ENCODE measurements at places on chromosomes 4 and X.

- DNase-seq: no peak
These were observed 11.8 kb downstream of the CASP6 start for GRCh38 chr4:109691411-109691920.

DNA sequence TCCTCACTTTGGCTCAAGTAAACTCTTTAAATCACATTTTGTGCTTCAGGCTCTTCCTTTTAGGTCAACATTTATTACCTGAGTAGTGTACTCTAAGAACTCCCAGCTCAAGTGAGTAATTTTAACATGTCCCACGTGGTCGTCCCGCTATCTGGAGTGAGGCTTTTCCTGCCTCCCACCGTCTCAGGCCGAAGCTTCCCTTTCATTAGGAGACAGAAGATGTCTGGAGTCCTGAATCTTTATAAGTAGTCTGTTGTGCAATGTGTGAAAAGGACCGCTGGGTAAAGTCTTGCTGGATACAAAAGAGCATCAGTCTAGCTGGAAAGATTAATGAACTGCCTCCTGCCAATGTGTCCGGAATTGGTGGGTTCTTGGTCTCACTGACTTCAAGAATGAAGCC, 117.7 kb upstream of the NEIL3 start:
- no peak for DNase-seq

GRCh38 chr4:138291431-138291830, 49.3 kb upstream of the SLC7A11 start:
- no peak for DNase-seq

DNA sequence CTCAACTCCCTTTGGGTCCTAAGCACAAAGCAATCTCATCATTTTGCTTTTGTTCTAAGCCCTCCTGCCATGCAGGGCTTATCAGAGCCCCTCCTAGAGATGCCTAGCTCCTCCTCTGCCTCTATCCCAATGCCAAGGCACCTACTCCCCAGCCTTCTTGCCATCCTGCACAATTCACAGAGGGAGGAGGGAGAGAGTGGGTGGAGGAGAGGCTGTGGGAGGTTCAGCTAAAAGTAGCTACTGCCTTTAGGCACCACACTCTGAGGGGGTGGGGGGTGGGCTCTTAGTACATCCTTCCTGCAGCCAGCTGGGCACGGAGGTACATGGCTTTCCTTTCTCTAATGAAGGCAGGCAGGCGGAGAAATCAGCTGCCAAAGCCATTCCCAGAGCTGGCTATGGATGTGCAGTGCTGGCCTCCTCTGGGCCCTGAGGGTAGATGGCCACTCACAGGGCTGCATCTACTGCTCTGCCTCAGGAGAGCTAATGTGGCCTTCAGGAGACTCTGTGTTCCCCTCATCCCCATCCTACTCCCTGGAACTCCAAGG, 40.1 kb downstream of the ARHGEF9 start:
- DNase-seq: no peak

DNA sequence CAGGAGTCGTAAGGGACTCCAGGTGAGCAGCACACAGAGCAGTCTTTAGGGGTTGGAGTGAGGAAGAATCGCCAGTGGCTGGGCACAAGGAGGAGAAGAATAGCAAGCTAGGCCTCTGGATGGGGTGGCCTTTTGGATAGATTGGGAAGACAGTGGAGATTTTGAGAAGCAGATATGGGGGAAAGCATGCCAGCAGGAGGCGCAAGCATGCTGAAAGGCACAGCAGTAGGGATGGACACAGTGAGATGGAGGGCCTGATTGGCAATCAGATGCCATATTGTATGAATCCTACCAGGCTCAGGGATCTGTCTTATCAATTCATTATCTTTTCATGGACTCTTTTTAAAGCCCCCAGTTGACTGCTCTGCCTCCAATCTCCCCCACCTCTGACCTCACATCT, 60.4 kb upstream of the MAGEA4 start:
- DNase-seq: no peak

DNA sequence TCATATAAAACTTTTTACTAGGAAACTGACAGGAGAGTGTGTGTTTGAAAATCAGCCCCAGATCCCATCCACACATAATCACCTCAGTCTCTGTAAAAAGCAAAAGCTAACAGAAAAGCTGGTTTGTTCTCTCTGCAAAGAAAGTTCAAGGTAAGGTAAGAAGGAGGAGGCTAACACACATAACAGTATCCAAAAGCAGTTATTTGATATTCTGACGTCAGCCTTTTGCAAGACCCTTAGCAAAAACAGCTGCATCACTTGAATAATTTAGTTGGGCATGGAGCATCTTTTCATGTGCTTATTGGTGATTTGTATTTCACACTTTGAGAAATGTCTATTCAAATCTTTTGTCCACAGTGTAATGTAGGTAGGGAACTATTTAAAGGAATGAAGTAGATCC, 5.5 kb downstream of the TCEAL9 start:
- DNase-seq: no peak

- no peak for DNase-seq
These were observed 13.3 kb downstream of the TFE3 start for GRCh38 chrX:49029876-49030275.

DNA sequence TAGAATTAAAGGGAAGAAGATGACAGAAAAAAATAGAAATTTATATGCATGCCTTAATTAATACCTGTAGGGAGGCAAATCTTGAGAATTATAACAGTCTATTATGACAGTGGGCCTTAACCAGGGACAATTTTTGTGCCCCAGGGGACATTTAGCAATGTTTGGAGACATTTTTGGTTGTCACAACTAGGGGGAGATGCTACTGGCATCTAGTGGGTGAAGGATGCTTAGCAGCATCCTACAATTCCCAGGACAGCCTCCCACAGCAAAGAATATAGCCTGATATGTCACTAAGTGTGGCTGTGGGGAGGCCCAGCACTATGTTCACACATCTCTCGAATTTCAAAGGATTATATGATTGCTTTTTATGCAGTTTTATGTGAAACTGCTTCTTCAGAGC, 10.5 kb downstream of the GPR82 start:
- DNase-seq: no peak

DNA sequence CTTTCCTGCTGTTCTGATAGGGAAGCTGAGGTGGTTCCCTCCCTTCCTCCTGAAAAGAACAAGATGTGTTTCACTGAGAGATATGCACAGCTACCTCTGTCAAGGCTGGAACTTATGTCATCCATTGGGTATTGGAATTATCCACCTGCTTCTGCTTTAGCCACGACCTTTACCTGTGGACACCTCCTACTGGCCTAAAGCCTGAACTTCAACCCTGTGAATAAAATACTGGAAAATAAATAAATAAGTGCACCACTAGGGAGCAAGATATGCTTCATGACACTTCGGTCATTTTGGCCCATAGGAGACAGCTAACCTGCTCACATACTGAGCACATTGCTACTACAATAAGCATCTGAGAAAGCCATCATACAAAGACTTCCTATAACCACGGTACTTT, 419.9 kb upstream of the NWD2 start:
- no peak for DNase-seq

DNA sequence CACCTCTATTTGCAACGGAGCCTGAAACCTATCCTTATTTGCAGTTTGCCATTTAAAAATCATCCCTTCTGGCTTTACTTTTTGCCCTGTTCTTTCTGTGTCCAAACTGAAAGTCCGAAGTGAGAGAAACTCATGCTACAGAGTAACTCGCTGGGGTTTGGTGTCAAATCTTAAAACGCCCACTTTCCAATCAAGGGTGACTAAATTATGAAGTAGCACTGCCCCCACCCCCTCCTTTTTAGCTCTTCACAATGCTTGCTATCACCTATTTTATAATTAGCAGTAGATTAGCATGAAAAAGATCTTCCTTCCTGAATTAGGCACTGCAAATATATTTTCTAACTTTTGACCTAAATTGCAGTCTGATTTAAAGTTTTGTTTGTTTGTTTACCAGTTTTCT, 52.5 kb downstream of the VGLL1 start:
- no peak for DNase-seq

- DNase-seq: no peak
These were observed 110.3 kb upstream of the ATOH1 start for GRCh38 chr4:93718233-93718632.

- DNase-seq: no peak
These were observed 173.9 kb downstream of the BMPR1B start for GRCh38 chr4:94931626-94932025.

DNA sequence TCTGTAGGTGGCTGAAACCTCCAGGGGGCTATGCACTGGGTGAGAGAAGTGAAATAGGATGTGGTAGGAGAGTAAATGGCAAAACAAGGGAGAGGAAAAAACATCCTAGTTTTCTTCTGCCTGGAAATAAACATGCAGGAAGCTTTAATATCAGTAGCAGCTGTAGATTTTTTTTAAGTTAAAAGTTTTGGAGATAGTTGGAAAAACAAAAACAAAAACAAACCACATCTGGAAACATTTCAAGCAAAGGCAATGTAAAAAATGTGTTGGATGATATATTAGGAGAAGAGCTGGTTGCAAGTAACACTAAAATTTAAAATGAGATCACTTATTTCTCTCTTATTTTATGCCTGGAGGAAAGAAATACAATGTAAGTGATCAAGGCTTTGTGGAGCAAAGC, 388.0 kb downstream of the SPRY1 start:
- no peak for DNase-seq

GRCh38 chr4:148065075-148065474, 333.2 kb downstream of the ARHGAP10 start:
- no peak for DNase-seq

GRCh38 chr4:15378062-15378461, 49.8 kb upstream of the C1QTNF7 start:
- no peak for DNase-seq

GRCh38 chrX:27600686-27601085, 10.5 kb downstream of the DCAF8L2 start:
- DNase-seq: no peak

- DNase-seq: no peak
These were observed 204.3 kb downstream of the PCDH7 start for GRCh38 chr4:30924495-30924894.

DNA sequence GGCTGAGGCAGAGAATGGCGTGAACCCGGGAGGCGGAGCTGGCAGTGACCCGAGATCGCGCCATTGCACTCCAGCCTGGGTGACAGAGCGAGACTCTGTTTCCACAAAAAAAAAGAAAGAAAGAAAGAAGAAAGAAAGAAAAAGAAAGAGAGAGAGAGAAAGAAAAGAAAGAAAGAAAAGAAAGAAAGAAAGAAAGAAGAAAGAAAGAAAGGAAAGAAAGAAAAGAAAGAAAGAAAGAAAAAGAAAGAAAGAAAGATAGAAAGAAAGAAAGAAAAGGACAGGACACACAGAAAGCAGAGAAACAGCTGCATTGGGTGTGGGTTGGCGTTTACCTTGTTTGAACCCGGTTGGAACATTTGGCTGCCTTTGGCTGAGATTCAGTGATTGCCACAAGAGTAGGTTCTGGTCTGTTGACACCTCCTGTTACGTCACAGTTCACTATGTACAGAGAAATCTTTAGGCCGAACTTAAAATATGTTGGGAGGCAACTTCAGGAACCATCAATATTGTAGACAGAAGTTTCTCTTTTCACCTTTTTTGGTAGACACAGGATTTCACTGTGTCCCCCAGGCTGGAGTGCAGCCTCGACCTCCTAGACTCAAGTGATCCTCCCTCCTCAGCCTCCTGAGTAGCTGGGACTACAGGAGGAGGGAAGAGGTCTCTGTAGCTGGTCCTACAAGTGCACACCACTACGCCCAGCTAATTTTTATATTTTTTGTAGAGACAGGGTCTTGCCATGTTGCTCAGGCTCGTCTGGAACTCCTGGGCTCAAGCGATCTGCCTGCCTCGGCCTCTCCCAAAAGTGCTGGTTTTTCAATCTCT, 16.3 kb upstream of the PLCXD1 start:
- no peak for DNase-seq

GRCh38 chr4:15658136-15658770, 3.1 kb upstream of the FBXL5 start:
- DNase-seq: no peak

GRCh38 chrX:129606918-129607317, 47.8 kb downstream of the APLN start:
- peak; percentile 75 for DNase-seq

DNA sequence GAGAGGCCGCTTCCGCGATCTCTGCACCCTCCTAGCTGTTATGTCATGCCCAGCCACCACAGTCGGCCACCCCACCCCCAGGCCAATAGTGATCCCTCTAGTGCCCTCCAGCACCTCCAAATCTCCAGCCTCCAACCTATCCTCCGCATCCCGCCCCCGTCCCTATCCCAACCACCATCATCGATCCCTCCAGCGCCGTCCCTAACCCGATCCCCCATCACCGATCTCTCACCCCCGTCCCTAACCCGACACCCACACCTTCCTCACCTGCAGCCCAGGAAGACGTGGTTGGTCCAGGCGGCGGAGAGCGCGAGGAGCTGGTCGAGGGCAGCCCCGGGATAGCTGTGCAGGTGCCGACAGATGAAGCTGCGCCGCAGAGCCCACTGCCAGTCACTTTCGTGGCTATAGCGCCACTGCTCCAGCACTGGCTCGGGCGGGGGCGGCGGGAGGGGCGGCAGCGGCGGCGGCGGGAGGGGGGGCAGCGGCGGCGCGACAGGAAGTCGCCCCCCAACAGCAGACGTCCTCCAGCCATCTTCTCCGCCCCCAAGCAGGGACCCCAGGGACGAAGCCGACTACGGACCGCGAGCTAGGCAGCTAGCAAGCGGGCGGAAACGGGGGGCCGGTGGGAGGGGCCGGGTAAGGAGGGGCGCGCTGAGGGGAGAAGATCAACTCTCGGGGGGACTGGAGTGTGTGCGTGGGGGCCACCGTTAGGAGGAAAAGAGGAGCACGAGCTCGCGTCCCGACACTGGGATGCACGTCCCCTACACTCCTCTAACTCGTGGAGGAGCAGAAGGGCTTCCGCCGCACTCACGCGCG, 552 bp downstream of the NKRF start:
- DNase-seq: peak; percentile 71

DNA sequence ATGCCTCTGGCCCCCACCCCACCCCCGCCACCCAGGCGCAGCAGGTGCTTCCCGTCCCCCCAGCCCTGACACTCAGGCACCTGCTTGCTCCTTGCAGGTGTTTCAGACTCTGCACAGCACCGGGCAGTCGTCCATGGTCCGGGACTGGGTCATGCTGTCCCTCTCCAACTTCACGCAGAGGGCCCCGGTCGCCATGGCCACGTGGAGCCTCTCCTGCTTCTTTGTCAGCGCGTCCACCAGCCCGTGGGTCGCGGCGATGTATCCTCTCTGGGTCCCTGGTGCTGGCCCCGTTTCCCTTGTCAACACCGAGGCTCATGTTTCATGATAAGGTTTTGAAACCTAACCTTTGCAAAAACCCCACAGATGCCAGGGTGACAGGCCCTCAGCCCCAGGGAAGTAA, 10.2 kb upstream of the MSANTD1 start:
- DNase-seq: no peak

DNA sequence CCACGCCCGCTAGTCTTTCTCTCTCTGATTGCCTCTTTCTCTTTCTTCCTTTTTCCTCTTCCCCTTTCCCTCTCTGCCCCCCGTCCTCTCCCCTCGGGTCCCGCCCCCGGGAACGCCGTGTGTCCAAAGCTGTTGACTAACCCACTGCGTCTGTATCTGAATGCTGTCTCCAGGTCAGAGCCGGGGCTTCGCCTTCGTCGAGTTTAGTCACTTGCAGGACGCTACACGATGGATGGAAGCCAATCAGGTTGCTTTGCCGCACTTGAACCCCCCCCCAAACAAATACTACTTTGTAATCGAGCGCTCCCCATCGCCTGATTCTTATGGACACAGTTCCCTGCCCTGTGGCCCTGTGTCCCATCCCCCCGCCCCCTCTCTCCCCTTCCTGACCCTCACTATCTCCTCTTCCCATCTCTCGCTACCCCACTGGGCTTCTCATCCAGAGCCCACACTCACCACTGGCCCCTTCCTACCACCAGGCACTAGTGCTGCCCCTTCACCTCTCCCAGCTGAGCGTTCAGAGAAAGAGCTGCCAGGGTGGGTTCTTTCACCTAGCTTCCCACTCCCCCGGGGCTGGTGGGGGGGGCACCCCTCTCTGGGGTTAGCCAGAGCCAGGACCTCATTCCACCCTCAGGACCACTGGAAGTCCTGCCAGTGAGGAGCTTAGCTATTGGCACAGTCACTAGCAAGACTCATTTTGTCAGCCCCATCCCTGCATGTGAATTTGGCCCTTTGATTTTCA, 18.6 kb upstream of the UBA1 start:
- no peak for DNase-seq
